Right renal pelvis (tissue), 4 donors: ENCODE measurements at places on chromosomes 3 and 15.
A peak's percentile ranks its signal among the peaks of the same experiment; 100 is the strongest.

- DNase-seq, result no peak
Measured at GRCh38 chr3:157905885-157906284, 200.3 kb downstream of the SHOX2 start.

- DNase-seq, result no peak
Measured at GRCh38 chr3:149895339-149895738, 75.4 kb downstream of the PFN2 start.

- DNase-seq, result no peak
Measured at GRCh38 chr3:24043985-24044384, 98.9 kb downstream of the NR1D2 start.

GRCh38 chr3:54053211-54053610, 69.1 kb upstream of the CACNA2D3 start:
- no peak for DNase-seq

GRCh38 chr3:89572261-89572660, 464.8 kb downstream of the EPHA3 start:
- DNase-seq, result no peak

DNA sequence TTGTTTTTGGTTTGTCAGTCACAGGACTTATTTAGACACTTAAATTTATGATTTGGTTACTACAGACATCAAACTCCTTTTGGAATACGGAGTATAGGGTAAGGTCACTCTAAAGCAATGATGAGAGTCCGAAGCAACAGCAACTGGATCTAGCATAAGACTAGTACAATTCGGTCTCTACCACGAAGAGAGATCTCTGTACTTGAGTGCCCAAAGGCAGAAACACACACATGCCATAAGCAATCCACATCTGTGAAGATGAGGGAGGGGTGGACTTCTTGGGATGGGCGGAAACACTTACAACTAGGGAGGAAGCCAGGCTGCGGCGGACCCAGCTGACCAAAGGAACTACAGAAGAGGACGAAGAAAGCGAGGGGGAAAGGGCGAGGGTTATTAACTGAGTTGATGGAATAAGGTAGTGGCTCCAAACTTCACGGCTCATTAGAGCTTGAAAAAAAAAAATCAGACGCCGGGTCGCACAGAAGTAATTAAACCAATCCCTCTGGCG, 595 bp downstream of the DPH6 start:
- DNase-seq, result peak; percentile 55

DNA sequence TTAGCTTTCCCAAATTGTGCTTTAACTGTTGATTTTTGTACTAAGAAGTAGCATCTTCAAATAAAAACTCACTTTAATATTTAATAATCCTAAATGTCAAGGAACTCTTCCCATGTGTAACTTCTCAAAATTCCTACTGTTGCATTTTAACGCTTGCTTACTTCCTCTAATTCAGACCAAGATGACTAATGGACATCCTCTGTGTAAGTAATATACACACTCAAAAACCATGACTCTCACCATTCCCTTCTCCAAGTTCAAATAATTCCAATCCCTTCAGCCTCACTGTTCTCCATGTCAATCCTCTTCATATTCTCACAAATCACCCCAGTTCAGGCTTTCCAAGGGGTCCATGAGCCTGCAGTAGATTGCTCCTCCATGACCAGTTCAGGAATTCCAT, 13.0 kb downstream of the MRPL46 start:
- no peak for DNase-seq
